ENCODE measurements at places on chromosomes 4 and X.
A peak's percentile ranks its signal among the peaks of the same experiment; 100 is the strongest.

DNA sequence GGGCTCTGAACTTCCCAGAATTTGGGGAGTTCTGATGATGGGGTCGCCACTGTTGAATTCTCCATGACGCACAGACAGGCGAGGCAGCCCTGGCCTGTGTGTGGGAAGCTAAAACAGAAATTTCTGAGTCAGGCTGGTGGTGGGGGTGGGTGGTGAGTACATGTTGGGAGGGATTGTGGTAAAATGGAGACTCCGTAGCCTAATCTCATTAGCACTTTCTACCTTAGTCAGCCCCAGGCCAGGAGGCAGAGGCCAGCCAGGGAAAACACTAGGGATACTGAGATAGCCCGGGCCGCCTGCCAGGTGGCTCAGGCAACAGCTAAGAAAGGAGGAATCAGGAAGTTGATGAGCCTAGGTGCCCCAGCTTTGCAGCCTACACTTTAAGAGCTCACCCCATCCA lies 39.3 kb upstream of the NHSL2 start:
- no peak for DNase-seq

GRCh38 chr4:136742333-136742732 lies 790.0 kb downstream of the PCDH18 start:
- no peak for DNase-seq

GRCh38 chr4:27087306-27088045 lies 226.8 kb downstream of the STIM2 start:
- DNase-seq = no peak

DNA sequence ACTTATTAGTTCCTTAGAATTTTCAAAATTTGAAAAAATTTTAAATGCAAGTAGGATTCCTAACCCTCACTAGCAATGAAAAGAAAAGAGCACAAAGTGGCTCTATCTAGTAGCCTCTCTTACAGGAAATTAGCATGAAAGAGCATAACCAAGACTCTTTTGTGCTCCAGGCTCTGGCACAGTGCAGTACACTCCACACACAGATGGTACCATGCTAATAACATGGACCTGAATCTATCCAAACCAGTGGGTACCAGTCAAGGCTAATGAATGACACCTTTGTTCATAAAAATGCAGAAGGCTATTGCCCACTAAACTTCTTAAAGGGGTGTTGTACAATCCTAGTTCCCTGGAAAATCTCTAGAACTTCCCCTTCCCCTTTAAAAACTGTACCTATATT lies 119.0 kb downstream of the MANBA start:
- peak; percentile 63 for DNase-seq

GRCh38 chrX:114930227-114930626 lies 87.2 kb downstream of the IL13RA2 start:
- no peak for DNase-seq

GRCh38 chr4:138051157-138051556 lies 191.0 kb downstream of the SLC7A11 start:
- DNase-seq = no peak

DNA sequence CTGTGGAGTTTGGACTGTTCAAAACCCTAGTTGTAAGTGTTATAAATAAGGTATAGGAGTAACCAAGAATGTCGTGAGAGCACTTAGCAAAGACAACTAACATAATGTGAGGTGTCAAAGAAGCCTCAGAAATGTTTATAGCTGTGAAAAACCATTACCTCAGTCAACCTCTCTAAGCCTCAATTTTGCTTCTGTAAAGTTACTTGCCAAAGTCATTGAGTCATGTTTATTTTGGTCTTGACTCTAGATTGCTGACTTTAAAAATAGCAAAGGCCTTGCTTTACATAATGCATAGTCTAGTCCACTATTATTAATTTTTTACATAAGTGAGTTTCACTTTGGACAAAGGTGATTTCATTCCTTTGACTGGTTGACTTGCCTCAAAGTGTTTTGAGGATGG lies 257.6 kb upstream of the CXXC4 start:
- no peak for DNase-seq

GRCh38 chrX:112641449-112641848 lies 38.3 kb downstream of the LHFPL1 start:
- DNase-seq = no peak

DNA sequence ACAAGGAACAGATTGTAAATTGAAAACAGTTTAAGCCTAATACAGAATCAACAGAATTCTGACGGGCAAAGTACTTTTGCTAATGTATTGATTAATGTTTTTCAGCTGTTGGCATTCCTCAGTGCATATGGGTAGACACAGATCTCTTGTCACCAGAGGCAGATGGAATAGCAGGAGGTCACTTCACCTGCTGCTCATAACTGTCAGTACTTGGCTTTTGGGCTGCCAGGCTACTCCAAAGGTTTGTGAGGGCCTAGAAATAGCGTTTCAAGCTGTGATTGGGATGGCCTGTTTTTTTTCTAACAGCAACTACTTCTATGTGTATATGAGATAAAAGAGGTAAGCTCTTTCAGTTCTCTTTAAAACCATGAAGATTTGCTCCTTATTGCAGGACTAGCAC lies 307.5 kb upstream of the ANXA10 start:
- no peak for DNase-seq

- no peak for DNase-seq
Measured at GRCh38 chr4:150818661-150819060, 196.4 kb downstream of the LRBA start.

GRCh38 chrX:149073479-149073878 lies 431.6 kb downstream of the IDS start:
- no peak for DNase-seq

DNA sequence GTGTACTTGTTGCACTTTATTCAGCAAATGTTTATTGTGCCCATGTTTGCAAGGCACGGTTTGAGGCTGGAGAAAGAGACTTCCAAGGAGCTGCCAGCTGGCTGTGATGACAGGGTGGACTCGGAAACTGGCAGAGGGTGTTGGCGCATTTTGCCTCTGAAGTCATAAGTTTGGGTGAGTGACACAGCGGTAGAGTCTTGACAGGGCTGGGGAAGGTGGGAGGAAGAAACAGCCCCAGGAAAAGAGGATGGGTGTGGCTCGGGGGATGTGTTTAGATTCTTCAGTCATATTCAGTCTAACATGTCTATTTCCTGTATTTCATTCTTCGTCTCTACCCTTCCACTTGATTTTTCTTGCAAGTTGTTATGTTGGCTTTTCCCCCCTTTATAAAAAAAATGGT lies 77.0 kb upstream of the STOX2 start:
- peak; percentile 5 for DNase-seq

GRCh38 chrX:153934148-153934761 lies 582 bp downstream of the NAA10 start:
- DNase-seq = no peak

DNA sequence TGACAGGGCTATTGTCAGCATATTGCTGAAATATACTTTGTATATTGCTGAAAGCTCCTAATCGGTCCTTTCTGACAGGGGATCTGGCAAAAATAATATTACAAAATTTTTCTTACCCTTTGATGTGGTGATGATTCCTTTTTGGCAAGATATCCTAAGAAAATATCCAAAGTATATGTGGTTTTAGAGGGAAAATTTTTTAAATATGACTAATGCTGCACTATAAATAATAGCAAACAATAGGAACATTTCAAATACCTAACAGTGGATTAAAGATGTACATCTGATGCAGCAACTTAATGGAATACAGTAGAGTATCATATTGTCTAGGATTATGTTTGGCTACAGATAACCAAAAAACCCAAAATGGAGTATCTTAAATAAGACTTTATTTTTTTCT lies 49.6 kb downstream of the RRAGB start:
- no peak for DNase-seq

GRCh38 chrX:28177202-28177601 lies 196.0 kb upstream of the DCAF8L1 start:
- DNase-seq = no peak

- no peak for DNase-seq
Measured at GRCh38 chrX:136162827-136163570, 15.7 kb downstream of the FHL1 start.

- no peak for DNase-seq
Measured at GRCh38 chr4:147772459-147772969, 40.6 kb downstream of the ARHGAP10 start.

DNA sequence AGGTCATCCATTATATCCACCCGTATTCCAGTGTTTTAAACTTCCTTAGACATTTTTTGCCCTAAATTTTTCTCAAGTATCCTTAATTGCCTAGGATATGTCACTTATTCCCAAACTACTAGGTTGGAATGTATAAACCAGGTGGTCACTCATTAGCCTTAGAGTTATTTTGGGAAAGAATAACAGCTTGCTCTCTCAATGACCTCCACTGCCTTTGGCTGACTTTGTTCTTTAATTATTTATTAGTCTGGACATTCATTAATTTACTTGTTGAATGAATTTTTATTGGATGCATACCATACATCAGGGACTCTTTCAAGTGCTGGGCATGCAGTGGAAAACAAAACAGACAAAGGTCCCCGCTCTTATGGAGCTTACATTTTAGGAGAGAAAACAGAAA lies 609.3 kb upstream of the IGFBP7 start:
- DNase-seq = no peak

GRCh38 chrX:72492499-72492898 lies 80.1 kb downstream of the HDAC8 start:
- no peak for DNase-seq

DNA sequence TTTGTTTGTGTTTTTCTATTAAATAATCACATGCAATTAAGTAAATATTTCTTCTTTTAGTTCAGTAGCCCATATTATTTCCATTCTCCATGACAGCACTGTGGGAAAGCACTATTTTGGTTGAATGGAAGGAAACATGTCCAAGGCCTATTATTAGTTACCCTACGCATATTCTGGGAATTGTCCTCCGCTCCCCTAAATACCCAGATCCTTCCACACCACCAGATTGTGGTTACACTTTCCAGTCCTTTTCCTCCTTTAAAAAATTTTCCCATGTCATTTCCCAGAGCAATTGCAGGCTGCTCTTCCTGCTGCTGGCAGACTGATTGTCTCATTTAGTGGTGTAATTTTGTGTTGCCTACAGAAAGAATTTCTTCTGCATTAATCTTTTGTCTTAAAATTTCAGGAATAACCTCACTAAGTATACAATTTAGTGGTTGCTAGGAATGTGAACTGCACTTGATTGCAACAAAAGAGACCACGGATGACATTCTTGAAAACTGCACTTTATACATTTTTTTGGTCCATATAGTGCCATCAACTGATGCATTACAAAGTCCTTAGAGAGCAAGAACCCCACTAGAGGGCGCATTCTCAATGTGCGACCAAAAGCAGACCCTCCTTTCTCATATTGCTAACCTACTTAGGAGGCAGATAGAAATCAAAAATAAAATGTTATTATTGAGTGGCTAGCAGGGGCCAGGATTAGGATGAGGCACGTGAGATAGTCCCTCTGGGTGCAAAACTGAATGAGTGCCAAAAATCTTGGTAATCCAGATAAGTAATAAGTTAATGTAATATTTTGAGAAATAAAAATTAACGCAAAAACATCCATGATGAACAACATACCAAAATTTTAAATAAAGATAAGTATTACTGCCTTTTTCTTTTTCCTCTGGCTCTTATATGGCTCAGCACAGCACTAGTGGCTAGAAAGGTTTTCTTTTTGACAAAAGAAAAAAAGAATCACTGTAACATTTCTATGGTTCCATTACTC lies 98.8 kb upstream of the IQCM start:
- peak; percentile 7 for DNase-seq

DNA sequence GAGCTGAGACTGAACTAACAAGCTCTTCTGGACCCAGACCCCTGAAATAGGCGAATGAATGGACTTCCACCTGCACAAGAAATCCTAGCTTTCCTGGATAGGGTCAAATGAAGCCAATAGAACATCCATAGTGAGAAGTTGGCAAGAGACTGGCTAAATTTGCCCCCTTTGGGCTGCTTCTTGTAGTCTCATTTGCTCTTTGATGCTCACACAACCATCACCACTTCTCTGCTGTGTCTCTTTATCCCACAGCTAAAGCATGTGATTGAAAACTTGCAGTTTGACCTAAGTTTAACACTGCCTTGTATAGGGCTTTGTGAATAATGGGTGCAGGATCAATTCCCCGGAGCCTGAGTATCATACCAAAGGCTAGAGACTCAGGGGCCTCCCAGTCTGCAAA lies 38.2 kb downstream of the NLGN3 start:
- DNase-seq = no peak

DNA sequence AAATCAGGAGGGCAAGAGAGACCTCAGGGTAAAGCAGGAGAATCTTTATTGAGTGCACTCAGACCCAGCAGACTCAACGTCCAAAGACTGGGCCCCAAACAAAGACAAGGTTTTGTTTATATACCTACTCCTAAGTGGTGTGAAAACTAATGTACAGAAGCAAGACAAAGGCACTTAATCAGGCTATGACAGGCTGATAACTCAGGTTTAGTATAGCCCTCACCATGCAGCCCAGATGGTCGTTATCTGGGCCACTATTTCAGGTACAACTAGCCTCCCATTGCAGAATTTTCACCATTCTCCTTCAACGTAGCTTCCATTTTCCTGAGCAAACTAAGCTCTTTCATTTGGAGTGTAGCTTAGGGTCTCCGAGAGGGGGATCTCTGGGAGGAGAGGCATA lies 36.9 kb downstream of the SULT1E1 start:
- no peak for DNase-seq

- DNase-seq = no peak
Measured at GRCh38 chrX:43974741-43975465, 1.7 kb upstream of the NDP start.
